ENCODE measurements at places on chromosomes 1 and 21. TPM values are rescaled to one million over a fixed set of nuclear protein-coding genes. Genes with fewer than 3 reads are reported as not detected.

The SLAMF9 gene
- not detected for total RNA-seq

The VSIG8 gene
- total RNA-seq, result 0.09 TPM

The COL24A1 gene
- not detected for total RNA-seq

The GPR37L1 gene
- total RNA-seq, result under 0.01 TPM

The ORC1 gene
- total RNA-seq, result 11.2 TPM

The CASZ1 gene
- 10.8 TPM for total RNA-seq

The RNU1-2 gene
- total RNA-seq, result under 0.01 TPM

The PPP1R8 gene
- total RNA-seq, result 51.2 TPM

The PTGFRN gene
- total RNA-seq, result 76.4 TPM
